Ecto neural progenitor cell (in vitro differentiated cells): ENCODE measurements at places on chromosomes 13 and 19.

DNA sequence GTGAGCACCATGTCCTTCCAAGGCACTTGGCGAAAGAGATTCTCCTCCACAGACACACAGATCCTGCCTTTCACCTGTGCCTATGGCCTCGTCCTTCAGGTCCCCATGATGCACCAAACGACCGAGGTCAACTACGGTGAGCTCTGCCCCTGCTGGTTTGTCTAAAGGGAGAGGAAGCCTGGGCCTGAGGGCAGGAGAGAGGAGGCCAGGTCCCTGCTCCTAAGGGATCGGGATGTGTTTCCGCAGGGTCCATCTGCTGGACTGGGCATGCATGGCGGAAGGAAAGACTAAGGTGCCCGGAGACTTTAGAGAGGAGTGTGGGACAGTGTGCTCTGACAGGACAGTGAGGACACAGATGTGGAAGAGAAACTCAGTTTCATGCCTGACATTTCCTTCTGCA is 7.6 kb downstream of the SERPINE3 start:
- no peak for DNase-seq

DNA sequence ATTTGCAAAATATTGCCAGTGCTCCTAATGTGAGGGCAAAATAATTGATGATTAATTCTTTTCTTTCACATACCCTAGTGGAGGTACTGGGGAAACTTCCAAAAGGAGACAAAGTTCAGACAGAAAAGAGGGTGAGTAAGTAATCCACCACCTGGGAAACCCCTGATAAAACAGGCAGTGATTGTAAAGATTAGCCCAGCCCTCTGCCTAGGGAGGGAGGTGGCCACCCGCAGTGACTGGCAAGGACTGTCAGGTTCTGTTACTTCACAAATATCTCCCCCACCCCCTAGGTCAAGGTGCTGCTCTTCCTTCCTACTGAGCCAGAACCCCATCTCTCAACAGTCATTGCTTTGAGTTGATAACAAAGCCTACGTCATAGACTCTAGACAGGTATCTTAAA is 239.7 kb downstream of the DNAJC15 start:
- DNase-seq: no peak

DNA sequence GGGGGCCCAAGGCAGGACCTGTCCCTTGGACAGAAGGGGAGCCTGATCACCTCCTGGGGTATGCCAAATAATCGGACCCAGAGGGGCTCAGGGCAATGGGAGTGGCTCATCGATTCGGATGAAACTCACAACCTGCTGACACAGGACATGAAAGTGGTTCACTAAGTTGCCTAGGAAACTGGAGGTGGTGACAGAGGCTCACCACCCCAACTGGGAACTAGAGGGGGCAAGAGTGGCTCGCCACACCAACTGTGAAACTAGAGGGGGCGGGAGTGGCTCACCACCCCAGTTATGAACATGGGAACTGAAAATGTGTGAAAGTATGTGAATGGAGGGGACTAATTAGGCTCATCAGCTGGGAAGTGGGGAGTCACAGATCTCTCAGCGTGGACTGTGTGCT is 46.3 kb upstream of the ZNF737 start:
- no peak for DNase-seq

GRCh38 chr13:85132986-85133385 is 666.2 kb downstream of the SLITRK6 start:
- no peak for DNase-seq

- peak; percentile 87 for DNase-seq
Observed at GRCh38 chr19:19342086-19343015, 21.7 kb downstream of the MAU2 start.

DNA sequence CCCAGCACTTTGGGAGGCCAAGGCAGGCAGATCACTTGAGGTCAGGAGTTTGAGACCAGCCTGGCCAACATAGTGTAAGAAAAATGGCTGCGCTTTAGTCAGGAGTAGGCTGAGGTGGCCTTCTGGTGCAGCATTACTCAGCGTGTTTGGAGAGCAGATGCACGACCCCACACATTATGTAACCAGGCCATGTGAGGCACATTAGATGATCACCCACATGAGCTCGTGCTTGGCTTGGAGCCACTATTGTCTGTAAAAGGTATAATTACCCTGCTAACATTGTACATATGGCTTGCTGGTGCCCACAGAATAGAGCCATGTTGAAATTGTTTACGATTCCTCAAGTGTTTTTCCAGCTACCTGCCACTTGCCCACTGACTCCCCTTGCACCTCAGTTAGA is 24.0 kb upstream of the SCEL start:
- DNase-seq: no peak

- no peak for DNase-seq
Observed at GRCh38 chr19:21934593-21934992, 76.2 kb downstream of the ZNF208 start.

DNA sequence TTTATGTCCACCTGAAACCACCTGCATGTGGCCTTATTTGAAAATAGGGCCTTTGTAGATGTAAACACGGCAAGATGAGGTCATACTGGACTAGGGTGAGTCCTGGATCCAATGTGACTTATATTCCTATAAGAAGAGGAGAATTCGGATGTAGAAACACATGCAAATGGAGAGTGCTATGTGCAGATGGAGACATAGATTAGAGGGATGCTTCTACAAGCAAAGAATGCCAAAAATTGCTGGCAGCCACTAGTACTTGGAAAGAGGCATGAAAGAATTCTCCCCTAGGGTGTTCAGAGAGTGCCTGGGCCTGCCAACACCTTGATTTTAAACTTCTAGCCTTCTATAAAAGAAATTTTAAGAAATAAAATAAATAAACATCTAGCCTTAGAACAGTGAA is 226.1 kb downstream of the RFC3 start:
- DNase-seq: no peak

GRCh38 chr19:19371059-19371458 is 34.4 kb upstream of the GATAD2A start:
- no peak for DNase-seq

- no peak for DNase-seq
Observed at GRCh38 chr13:113184568-113185440, 23.7 kb downstream of the PCID2 start.

DNA sequence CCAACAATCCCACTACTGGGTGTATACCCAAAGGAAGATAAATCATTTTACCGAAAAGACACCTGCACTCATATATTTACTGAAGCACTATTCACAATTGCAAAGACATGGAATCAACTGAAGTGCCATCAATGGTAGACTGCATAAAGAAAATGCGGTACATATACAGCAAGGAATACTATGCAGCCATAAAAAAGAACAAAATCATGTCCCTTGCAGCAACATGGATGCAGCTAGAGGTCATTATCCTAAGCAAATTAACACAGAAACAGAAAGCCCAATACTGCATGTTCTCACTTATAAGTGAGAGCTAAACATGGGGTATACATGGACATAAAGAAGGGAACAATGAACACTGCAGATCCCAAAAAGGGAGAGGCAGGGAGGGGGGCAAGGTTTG is 2.7 kb upstream of the ZNF507 start:
- DNase-seq: no peak

- peak; percentile 50 for DNase-seq
Observed at GRCh38 chr13:112069845-112070251, 2.9 kb downstream of the SOX1 start.

- no peak for DNase-seq
Observed at GRCh38 chr19:35524181-35524837, 3.8 kb downstream of the SBSN start.

DNA sequence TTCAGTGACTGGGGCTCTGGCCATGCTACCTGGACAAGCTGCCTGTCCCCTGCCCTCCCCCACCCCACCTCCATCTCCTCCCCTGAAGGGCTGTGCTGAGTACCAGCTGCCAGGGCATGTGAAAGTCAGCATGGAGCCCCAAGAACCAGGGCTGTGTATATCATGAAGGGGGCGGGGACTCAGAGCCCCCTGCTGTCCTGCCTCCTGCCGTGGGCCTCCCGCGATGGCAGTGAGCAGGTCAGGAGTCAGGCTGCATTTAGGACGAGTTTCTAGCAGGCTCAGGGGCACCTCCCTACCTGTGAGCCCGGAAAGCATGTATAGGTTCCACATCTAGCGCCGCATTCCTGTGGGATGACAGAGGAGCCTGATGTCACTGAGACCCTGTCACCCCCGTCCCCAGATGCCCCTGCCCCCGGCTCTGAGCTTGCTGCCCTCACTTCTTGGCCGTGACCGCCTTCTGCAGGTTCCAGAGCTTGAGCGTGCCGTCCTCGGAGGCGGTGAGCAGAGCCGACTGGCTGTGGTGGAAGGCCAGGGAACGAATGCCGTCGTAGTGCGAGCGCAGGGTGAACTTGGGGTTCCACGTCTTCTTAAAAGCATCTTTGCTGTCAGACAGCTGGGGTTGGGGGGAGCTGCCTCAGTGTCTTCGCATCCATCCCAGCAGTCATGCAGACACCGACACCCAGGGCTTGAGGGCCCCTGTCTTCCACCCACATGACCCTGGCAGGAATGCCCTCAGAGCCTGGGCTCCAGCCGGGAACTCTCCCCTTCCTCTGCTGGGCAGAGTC is 8.3 kb upstream of the PRKD2 start:
- DNase-seq: no peak

DNA sequence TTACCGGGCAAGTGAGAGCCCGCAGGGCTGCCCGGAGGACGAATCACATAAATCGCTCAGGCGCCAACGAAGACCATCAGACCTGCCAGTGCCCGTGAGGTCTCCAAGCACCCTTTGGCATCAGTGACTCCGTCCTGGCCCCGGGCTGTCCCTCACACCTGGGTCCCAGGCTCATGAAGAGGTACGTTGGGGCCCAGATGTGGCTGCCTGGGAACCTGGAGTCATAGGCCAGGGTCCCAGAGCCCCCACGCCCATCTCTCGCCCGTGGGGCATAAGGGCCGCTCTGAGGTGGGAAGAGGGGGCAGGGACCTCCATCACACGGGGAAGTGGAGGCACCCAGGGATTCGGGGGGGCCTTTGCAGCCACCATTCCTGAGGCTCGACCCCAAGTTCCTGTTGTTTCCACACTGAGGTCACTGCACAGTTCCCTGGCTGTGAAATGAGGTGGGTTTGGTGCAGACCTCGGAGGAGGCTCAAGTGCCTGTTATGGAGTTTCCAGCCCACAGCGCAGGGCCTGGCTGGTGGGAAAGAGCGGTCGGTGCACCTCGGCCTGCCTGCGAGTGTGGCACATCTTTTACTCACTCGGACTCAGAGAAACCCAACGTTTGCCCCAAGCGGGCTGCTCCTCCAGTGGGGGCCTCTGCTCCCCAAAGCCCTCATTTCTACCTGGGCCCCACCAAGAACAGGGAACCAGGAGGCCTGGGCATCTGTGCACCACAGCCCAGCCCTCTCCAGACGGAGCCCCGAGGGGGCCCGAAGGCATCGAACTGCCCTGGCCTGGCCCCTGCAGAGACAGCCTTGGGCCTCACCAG is 35.9 kb upstream of the C13orf46 start:
- DNase-seq: no peak

- no peak for DNase-seq
Observed at GRCh38 chr13:81929988-81930387, 1589.1 kb upstream of the SPRY2 start.

DNA sequence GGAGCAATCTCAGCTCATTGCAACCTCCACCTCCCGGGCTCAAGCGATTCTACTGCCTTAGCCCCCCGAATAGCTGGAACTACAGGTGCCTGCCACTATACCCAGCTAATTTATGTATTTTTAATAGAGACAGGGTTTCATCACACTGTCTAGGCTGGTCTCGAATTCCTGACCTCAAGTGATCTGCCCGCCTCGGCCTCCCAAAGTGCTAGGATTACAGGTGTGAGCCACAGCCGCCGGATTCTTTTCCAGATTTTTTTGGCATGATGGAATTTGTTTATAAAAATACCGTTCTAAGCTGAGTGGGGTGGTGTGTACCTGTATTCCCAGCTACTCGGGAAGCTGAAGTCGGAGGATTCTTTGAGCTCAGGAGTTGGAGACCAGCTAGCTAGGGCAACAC is 6.0 kb upstream of the ATG4D start:
- no peak for DNase-seq

DNA sequence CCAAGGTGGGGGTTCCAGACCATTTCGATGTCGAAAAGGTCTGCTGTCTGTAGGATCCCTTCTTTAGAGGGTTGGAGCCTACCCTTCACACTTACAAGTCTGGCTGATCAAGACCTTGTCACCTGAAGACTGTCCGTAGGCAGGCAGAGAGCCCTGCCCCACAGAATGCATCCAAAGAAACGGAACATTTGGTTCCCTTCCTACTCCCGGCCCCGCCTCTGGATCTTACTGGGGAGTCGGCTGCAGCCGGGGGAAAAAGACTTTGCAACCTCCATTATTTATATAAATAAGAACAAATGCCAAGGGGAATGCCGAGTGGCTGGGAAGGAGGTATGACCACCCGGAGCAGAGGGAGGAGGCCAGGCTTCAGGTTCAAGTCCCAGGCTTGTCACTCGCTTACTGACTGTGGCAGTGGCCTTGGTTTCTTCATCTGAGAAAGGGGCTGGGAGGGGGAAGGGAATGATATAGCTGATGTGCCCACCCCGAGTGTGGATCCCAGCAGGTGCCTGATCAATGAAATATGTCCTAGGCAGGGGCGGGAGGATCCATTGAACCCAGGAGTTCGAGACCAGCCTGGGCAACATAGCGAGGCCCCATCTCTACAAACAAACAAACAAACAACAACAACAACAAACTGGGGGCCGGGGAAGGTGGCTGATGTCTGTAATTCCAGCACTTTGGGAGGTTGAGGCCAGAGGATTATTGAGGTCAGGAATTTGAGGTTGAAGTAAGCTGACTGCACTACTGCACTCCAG is 48.7 kb downstream of the RFX2 start:
- peak; percentile 36 for DNase-seq

GRCh38 chr13:37345869-37346268 is 240.4 kb upstream of the CSNK1A1L start:
- DNase-seq: no peak

GRCh38 chr13:32707471-32707870 is 121.2 kb downstream of the PDS5B start:
- DNase-seq: no peak

DNA sequence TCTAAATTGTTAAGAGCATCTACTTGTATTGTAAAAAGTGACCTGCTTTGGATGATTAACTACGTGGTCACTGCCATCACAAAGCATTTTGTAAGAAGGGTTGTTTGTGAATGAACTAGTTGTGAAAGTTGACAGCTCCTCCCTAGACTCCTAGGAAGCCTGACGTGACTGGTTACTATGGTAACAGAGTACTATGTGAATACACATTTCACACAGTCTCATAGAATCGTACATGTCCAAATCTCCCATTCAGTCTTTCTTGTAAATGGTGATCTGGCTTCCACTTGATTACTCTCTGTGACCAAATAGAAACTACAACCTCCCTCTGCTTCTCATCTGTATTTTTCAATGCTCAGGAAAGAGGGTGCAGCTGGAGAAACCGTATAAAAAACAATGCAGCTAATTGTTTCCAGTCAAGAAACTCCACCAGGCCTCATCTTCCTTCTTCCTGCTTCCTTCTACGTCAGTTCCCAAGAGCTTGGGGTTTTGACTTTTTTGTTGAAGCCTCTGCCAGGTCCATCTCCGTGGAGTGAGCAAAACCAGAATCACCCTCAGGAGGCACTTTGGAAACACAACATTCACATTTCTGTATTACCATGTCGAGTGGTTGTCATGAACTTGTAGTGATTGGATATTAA is 83.4 kb downstream of the GPC6 start:
- no peak for DNase-seq

- no peak for DNase-seq
Observed at GRCh38 chr19:12882589-12882988, 1.3 kb upstream of the DNASE2 start.
